Effector CD8-positive, alpha-beta T cell (primary cell): ENCODE measurements at places on chromosomes 2 and 18.

- DNase-seq, result no peak
These were observed 102.7 kb downstream of the DYNC1I2 start for GRCh38 chr2:171789956-171790355.

DNA sequence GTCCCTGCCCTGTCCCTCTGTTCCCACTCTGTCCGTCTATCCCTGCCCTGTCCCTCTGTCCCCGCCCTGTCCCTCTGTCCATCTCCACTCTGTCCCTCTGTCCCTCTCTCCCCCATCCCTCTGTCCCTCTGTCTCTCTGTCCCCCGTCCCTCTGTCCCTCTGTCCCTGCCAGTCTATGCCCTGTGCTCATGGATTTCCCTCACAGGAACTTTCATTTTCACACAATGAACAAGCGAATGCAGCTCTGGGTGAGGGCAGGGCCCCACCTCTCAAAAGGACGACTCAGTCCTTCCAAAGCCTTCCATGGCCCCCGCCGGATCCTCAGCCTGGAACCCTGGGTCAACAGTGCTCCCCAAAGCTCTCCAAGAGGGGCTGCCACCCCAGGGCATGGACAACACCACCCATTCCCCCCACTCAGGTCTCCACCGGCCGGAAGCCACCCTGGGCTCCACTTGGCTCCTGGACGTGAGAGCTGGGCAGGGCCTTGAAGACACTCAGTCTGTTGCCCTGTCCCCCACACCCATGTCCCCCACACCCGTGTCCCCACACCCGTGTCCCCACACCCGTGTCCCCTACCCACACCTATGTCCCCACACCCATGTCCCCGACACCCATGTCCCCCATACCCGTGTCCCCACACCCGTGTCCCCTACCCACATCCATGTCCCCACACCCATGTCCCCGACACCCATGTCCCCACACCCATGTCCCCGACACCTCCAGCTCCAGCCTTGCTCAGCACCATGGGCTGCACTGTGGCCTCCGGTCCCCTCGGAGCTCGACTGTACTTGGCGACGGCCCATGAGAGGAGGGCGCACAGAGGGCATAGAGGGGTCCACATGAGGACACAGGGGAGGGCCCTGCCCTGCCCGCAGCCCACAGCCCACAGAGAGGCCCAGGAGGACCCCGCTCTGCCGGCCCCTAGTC lies 156.0 kb downstream of the PXDN start:
- DNase-seq, result no peak

- no peak for DNase-seq
These were observed 324.9 kb upstream of the MEX3C start for GRCh38 chr18:51522338-51522737.

GRCh38 chr2:108612153-108612513 lies 77.9 kb downstream of the LIMS1 start:
- DNase-seq, result no peak

DNA sequence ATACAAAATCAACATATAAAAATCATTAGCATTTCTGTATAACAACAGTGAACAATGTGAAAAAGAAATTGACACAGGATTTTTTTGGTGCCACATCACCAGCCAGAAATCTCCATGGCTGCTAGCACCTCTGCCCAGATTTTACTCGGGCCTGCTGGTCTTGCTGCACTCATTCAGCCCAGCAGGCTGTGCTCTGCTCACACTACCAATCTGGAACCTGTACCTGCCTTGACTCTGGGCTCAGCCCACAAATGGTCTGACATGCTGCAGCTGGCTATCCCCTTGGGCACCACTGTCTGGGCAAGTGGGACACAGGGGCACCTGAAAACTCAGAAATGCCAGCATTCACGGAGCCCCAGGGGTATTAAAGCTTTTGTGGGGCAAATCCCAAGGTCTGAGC lies 392.5 kb upstream of the NRXN1 start:
- no peak for DNase-seq
